ENCODE measurements at places on chromosomes 11 and 22.

- DNase-seq: no peak
Measured at GRCh38 chr22:24521791-24522245, 26.7 kb downstream of the UPB1 start.

GRCh38 chr11:353179-353873 lies 16.0 kb upstream of the B4GALNT4 start:
- peak; percentile 61 for DNase-seq

GRCh38 chr11:118635237-118635591 lies 27.8 kb downstream of the PHLDB1 start:
- DNase-seq: no peak

DNA sequence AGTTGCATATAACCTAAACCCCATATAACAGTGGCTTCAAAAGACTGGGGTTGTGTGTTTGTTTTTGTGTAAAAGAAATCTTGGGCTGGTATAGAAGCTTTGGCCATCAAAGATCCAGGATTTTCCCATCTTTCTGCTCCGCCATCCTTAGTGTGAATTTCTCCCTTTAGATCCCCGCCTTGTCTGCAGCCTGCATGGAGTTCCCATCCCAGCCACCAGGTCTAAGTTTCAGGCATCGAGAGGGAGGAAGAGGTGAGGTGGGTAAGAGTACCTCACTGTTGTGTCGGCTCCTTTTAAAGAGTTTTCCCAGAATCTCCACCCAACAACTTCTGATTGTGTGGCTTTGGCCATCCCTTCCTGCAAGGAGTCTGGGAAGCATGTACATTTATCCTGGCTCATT lies 195.5 kb upstream of the SORL1-AS1 start:
- no peak for DNase-seq

DNA sequence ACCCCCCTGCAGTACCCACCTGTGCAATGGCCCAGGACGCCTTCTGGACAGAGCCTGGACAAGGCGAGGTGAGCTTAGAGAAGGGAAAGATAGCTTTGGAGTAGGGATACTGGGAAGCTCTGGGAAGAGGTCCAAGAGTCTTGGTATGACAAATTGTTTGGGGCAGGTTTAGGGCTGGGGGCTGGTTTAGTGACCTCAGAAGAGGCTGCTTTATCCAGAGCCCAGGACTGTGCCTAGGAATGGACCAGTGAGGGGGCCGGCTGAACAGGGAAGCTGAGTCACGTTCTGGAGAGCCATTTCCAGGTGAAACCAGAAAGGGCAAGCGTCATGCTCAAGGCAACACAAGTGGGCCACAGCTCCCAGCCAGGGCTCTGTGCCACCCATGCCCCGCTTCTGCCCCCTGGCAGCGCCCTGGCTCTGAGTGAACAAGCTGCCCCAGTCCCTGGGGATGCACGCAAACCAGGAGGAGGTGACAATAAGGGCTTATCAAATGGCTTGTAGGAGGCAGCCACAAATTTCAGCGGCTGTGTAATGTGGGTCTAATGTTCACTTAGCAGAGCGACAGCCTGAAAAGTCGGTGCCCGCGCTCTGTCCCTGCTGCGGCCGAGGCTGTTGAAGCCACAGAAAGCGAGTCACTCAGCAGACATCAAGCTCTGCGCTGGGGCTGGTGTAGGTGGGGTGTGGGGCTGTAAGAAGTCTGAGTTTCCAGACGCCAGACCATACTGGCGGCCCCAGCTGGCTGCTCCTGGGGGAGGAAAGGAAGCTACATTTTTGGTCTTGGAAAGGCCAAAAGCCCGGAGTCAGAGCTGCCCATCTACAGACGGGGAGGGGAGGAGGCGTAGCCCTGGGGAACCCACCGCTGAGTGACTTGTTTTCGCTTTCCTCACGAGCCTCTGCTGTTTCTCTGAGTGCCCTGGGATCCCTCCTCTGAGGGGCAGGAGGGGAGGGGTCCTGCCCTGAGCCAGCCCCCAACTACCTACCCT lies 18.3 kb upstream of the SYT7 start:
- no peak for DNase-seq
